ENCODE measurements at places on chromosomes 5 and 9. TPM values are rescaled to one million over a fixed set of nuclear protein-coding genes. Genes with fewer than 3 reads are reported as not detected.

DNA sequence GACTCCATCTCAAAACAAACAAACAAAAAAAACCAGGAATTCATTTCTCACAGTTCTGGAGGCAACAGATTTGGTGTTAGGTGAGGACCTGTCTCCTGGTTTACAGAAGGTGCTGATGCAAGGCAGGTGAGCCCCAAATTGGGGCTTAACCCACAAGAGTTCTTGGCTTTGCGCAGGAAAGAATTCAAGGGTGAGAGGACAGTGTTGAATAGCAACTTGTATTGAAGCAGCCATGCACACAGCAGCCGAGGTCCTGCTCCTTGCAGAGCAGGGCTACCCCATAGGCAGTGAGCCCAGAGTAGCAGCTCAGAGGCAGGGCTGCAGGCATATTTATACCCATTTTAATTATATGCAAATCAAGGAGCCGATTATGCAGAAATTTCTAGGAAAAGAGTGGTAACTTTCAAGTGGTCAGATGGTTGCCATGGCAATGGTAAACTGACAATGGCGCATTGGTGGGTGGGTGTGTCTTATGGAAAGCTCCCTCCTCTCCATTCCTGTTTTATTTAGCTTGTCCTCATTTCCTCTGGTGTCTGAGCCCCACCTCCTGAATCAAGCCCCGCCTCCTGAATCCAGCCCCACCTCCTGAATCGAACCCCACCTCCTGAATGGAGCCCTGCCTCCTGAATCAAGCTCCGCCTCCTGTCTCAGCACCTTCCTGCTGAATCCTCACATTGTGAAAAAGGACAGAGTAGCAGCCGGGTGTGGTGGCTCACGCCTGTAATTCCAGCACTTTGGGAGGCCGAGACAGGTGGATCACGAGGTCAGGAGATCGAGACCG is 34.5 kb upstream of the COL5A1 start:
- DNase-seq: no peak
- H3K4me1 ChIP-seq: peaks cover 10% of the 10 kb centered on the region
- no peaks in the 10 kb centered on the region for H3K36me3 ChIP-seq
- H3K27ac ChIP-seq: no peak overlapping the region
- no peak overlapping the region for H3K4me3 ChIP-seq
- peaks cover 16% of the 10 kb centered on the region for H3K27me3 ChIP-seq

- H3K36me3 ChIP-seq: no peaks in the 10 kb centered on the region
- no peaks in the 10 kb centered on the region for H3K27me3 ChIP-seq
- no peak overlapping the region for H3K27ac ChIP-seq
- H3K4me3 ChIP-seq: no peak overlapping the region
- H3K4me1 ChIP-seq: peaks cover 8% of the 10 kb centered on the region
Measured at GRCh38 chr5:34483442-34484033, 172.6 kb upstream of the RAI14 start.

DNA sequence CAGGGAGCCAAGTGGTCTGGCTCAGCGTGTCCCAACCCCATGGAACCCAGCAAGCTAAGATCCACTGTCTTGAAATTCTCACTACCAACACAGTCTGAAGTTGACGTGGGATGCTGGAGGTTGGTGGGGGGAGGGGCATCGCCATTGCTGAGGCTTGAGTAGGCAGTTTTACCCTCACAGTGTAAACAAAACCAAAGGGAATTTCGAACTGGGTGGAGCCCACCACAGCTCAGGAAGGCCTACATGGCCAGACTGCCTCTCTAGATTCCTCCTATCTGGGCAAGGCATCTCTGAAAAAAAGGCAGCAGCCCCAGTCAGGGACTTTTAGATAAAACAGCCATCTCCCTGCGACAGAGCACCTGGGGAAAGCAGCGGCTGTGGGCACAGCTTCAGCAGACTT is 17.1 kb upstream of the FBXL17 start:
- H3K27ac ChIP-seq: no peak overlapping the region
- no peaks in the 10 kb centered on the region for H3K36me3 ChIP-seq
- no peak for DNase-seq
- H3K27me3 ChIP-seq: no peaks in the 10 kb centered on the region
- H3K4me3 ChIP-seq: no peak overlapping the region
- no peaks in the 10 kb centered on the region for H3K4me1 ChIP-seq

ZNF462 gene
- total RNA-seq: 22.3 TPM

NR6A1 gene
- total RNA-seq: 1.9 TPM
